ENCODE measurements at places on chromosomes 5 and 9.

- no peak for DNase-seq
Measured at GRCh38 chr9:15722888-15723287, 170.0 kb downstream of the CCDC171 start.

DNA sequence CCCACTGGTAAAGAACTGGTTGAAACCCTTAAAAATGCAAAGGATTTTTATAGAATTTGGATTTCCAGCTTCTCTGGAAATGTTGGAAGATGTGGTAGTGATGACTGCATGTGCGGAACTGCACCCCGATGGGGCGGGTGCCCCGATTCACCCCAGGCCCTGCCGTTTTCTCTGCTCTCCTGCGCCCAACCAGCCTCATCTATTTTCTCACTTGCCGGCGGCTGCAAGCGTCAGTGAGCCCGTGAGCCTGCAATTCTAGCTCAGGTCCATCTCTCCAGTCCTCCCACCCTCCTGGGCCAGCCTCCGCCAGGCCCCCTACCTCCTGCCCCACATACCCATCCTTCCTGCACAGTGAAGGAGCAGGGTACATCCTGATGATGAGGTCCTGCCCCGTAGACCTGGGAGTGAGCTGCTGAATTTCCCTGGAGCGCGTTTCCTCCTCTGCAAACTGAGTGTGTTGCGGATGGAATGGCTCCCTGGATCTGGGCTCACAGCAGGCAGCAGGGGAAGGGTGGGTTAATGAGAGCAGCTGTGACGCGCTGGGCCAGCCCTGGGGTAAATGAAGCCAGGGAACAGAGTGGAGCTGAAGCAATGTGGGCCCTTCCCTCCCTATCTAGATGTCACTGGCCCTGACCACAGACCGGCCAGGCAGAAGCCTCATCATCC, 45.9 kb upstream of the PHYKPL start:
- no peak for DNase-seq

- DNase-seq: no peak
Measured at GRCh38 chr5:76766746-76767145, 50.8 kb downstream of the F2R start.

- DNase-seq: no peak
Measured at GRCh38 chr5:156584871-156585270, 257.9 kb downstream of the SGCD start.

GRCh38 chr5:87413343-87413645, 564 bp upstream of the CCNH start:
- no peak for DNase-seq

All from stimulated activated CD4-positive, alpha-beta T cell treated with anti-CD3 and anti-CD28 coated beads, Interleukin-1b, Interleukin-23, amount 100 ng/mL, for 48 hours (primary cell).